ENCODE measurements at places on chromosomes 16 and 17.

DNA sequence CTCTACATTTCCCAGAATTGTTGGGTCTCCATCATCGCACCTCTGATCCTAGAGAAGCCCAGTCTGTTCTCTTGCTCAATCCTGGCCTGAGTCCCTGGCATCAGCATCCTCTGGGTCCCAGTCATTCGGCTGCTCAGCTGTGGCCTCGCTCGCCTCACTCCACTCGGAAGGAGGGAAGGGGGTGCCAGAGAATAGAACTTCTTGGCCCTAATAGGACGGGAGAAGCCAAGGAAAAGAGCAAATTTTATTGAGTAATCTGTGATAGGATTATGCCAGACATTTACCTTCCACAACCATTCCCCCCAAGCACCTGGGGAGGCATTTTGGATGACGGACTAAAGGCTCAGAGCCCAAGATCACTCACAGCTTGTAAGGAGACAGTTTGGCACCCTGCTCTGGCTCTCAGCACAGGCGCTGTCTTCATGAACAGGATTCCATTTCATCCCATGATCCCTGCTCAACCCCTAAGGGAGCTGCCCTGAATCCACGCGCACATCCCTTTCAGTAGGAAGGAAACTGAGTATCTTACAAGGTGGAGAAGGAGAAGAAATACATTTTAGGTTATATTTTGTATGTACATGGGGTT lies 498 bp upstream of the CLEC10A start:
- H3K27ac ChIP-seq, result no peak overlapping the region
- H3K4me1 ChIP-seq, result peaks cover 14% of the 10 kb centered on the region
- DNase-seq, result no peak
- no peak overlapping the region for H3K4me3 ChIP-seq
- no peaks in the 10 kb centered on the region for H3K27me3 ChIP-seq

DNA sequence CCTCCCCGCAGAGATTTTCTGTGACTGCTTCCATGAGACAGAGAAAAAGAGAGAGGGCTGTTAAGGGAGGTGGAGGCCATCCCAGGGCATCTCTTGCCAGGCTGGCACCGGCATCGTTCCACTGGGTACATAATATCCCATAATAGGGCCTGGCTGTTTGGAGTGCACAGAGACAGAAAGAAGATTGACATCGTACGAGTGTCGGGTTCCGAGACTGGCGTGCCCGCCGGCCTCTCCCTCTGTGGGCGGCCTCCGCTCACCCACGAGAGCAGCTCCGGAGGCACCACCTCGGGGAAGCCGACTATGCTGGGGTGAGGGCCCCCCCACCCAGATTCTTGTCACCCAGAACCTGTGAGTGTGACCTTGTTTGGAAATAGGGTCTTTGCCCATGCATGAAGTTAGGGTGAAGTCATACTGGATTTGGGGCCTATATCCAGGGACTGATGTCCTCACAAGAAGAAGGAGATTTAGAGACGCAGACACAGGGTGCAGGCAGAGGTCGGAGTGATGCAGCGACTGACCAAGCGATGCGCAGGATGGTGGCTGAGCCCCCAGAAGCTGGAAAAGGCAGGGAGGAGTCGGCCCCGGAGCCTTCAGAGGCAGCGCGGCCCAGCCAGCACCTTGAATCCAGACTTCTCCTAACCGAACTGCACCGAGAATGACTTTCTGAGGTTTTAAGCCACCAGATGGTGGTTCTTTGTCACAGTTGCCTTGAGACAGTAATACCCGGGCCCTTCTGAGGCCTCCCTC lies 101.8 kb upstream of the CIBAR2 start:
- no peak for DNase-seq
- peaks cover 56% of the 10 kb centered on the region for H3K4me1 ChIP-seq
- no peak overlapping the region for H3K4me3 ChIP-seq
- H3K27me3 ChIP-seq, result no peaks in the 10 kb centered on the region
- H3K27ac ChIP-seq, result no peak overlapping the region

- H3K27ac ChIP-seq, result no peak overlapping the region
- no peak for DNase-seq
- H3K4me1 ChIP-seq, result peaks cover 30% of the 10 kb centered on the region
- no peak overlapping the region for H3K4me3 ChIP-seq
Measured at GRCh38 chr17:47999582-47999981, 28.7 kb downstream of the CDK5RAP3 start.

- H3K27me3 ChIP-seq, result no peaks in the 10 kb centered on the region
- H3K4me1 ChIP-seq, result no peaks in the 10 kb centered on the region
- no peak overlapping the region for H3K27ac ChIP-seq
- H3K4me3 ChIP-seq, result no peak overlapping the region
- no peak for DNase-seq
- no peaks in the 10 kb centered on the region for H3K36me3 ChIP-seq
Measured at GRCh38 chr17:12979826-12980500, 37.9 kb downstream of the ELAC2 start.

DNA sequence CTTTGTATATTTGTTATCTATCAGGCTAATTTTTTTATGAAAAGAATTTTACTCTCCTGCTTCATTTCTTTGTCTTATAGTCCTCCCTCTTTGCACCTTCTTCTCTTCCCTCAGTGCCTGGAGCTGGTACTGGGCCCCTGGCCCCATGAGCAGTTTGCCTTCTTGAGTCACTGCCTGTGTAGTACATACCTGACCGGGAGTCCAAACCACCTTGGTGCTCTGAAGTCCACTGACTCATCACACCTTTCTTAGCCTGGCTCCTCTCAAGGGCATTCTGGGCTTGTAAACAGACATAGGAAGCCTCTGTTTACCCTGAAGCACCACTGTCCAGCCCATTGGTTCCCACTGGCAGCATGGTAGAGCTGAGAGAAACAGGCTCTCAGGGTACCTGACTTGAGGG lies 11.0 kb upstream of the TACO1 start:
- DNase-seq, result no peak
- H3K4me1 ChIP-seq, result no peaks in the 10 kb centered on the region
- no peak overlapping the region for H3K27ac ChIP-seq
- H3K36me3 ChIP-seq, result peaks cover 59% of the 10 kb centered on the region

DNA sequence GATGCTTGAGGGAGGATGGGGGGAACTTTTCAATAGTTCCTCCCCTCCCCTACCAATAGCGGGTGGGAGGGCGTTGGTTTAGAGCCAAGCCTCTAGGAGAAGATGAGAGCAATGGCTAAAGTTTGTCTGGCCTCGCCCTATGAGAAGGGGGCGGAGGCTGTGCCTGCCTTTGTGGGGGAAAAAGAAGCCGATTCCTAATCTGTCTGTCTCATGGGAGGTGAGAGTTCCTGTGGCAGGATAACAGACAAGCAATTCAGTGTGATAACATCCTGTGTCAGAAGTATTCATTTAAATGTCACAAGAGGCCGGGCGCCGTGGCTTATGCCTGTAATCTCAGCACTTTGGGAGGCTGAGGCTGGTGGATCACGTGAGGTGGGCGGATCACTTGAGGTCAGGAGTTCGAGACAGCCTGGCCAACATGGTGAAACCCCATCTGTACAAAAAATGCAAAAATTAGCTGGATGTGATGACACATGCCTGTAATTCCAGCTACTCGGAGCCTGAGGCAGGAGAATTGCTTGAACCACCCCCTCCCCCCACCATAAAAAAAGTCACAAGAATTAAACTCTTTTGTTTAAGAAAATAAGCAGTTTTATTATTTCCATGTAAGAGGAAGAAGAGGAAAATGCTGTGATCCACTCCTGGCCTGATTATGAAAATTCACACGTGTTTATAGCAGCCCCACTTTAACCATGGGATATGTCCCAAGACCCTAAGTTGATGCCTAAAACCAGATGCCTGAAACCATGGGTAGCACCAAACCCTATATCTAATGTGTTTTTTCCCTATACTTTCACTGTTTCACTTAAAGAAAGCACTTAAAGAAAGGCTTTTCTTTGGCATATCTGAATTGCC lies 1.7 kb downstream of the SLFN5 start:
- DNase-seq, result peak; percentile 6
- H3K4me3 ChIP-seq, result no peak overlapping the region
- no peak overlapping the region for H3K27ac ChIP-seq
- H3K4me1 ChIP-seq, result peaks cover 9% of the 10 kb centered on the region

DNA sequence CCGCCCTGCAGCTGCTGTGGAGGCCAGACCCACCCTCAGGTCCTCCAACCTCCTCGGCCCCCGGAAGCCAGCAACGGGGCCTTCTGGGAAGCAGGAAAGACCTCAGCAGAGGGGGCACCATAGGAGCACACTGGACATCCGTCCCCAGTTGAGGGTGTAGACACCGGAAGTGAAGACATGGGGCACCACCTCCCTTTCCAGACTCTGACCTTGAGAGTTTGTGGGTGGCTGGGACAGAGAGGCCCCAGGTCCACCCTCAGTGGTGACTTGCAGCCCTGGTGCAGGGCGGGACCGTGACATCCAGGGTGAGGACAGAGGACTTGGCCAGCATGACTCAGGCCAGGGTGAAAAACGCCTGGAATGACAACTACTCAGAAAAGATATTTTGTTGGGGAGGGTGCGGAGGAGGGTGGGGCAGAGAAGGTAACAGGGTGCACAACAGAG lies 19.9 kb downstream of the CEP295NL start:
- peak overlapping the region; percentile 66 for H3K27ac ChIP-seq
- H3K27me3 ChIP-seq, result no peaks in the 10 kb centered on the region

GRCh38 chr17:78034429-78035091 lies 76.1 kb downstream of the TNRC6C start:
- no peaks in the 10 kb centered on the region for H3K4me1 ChIP-seq
- no peaks in the 10 kb centered on the region for H3K27me3 ChIP-seq
- H3K4me3 ChIP-seq, result no peak overlapping the region
- DNase-seq, result no peak
- peaks cover 41% of the 10 kb centered on the region for H3K36me3 ChIP-seq

DNA sequence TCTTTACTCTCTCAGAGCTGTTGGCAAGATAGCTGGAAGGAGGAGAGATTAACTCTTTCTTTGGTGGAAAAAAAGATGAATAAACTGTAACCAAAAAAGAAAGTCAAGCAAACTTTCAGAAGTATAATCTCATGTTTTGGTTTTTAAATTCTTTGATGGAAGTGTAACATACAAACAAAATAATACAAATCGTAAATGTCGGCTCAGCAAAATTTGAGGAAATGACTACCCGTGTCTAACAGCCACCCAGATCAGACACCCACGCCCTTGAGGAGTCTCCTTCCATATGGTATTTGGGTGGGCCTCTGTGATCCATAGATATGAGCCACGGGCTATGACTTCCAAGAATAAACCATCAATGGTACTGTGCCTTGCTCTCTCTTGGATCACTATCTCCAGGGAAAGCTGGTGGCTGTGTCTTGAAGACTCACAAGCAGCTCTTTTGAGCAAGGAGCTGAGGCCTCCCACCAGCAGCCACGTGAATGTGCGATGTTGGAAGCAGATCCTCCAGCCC lies 9.6 kb upstream of the CD300C start:
- no peaks in the 10 kb centered on the region for H3K4me1 ChIP-seq
- no peak overlapping the region for H3K4me3 ChIP-seq
- H3K27ac ChIP-seq, result no peak overlapping the region
- H3K36me3 ChIP-seq, result no peaks in the 10 kb centered on the region

- no peaks in the 10 kb centered on the region for H3K27me3 ChIP-seq
- peaks cover 11% of the 10 kb centered on the region for H3K36me3 ChIP-seq
- no peak for DNase-seq
- H3K27ac ChIP-seq, result no peak overlapping the region
- H3K4me1 ChIP-seq, result peaks cover 23% of the 10 kb centered on the region
Measured at GRCh38 chr16:4401510-4401909, 14.9 kb downstream of the CORO7 start.

DNA sequence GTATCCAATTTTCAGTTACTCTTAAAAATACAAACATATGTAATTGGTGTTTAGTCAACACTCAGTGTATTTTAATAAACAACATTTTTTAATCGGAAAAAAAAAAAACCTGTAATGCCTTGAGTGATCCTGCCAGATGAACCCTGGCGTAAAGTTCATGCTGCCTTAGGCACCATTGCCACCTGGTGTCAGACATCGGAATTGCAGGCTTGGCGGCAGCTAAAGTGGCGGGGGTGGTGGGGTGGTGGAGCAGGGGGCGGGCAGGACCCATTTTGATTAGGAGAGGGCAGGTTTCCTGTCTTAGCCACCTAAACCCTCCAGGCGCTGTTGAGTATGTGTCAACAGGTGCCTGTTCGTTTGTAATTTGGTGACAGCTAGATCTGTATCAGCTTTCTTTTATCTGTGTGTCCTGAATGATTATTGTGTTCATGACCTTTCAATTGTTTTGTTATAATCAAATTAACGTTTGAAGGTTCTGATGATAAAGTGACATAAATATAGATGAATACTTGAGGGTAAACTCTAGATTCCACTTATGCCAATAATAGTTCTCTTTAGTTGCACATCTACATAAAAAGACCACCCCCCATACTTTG lies 588.7 kb downstream of the CDH13 start:
- no peaks in the 10 kb centered on the region for H3K4me1 ChIP-seq
- no peaks in the 10 kb centered on the region for H3K36me3 ChIP-seq
- no peak overlapping the region for H3K4me3 ChIP-seq
- no peak overlapping the region for H3K27ac ChIP-seq
- no peaks in the 10 kb centered on the region for H3K27me3 ChIP-seq

DNA sequence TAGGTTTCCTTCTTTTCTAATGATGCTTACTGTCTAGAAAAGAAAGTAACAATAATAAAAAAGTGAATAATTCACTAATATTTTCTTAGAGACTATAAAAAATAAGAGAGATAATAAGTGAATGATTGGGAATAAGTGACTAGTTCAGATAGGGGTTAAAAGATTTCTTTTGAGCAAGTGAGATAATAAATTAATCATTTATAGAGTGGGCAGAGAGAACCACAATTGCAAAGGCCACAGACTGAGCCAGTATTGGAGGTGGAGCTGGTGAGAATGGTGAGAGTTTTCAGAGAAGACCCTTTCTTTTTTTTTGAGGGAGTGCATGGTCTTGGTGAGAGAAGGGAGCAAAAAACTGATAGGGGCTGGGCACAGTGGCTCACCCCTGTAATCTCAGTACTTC lies 159.1 kb upstream of the SALL1 start:
- H3K4me1 ChIP-seq, result no peaks in the 10 kb centered on the region
- no peaks in the 10 kb centered on the region for H3K36me3 ChIP-seq
- H3K27ac ChIP-seq, result no peak overlapping the region
- no peaks in the 10 kb centered on the region for H3K27me3 ChIP-seq
- no peak overlapping the region for H3K4me3 ChIP-seq

DNA sequence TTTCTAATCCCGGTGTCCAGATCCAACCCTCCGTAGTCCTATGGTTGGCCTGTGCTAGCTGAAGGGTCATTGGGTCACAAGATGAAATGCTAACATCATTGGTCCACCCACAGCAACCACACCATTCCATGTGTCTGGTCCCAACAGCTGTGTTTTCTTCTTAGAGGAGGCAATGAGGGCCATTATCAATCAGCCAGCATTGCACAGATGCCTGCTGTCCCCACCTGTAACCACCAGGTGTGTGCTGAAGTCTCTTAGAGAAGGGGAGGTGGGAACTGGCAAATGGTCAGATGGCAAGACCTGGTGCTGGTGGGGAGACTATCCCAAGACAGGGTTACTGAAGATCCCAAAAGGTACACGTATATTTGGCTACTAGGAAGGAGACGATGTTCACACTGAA lies 37.4 kb downstream of the HIC1 start:
- H3K27ac ChIP-seq, result no peak overlapping the region
- no peak overlapping the region for H3K4me3 ChIP-seq
- no peaks in the 10 kb centered on the region for H3K27me3 ChIP-seq
